ENCODE measurements at places on chromosomes 7 and 10. TPM values are rescaled to one million over a fixed set of nuclear protein-coding genes. Genes with fewer than 3 reads are reported as not detected.

GRCh38 chr10:13984647-13985155, 346.0 kb downstream of the FRMD4A start:
- DNase-seq: no peak

- no peak for DNase-seq
Observed at GRCh38 chr10:109920016-109920415, 3.3 kb downstream of the XPNPEP1 start.

DNA sequence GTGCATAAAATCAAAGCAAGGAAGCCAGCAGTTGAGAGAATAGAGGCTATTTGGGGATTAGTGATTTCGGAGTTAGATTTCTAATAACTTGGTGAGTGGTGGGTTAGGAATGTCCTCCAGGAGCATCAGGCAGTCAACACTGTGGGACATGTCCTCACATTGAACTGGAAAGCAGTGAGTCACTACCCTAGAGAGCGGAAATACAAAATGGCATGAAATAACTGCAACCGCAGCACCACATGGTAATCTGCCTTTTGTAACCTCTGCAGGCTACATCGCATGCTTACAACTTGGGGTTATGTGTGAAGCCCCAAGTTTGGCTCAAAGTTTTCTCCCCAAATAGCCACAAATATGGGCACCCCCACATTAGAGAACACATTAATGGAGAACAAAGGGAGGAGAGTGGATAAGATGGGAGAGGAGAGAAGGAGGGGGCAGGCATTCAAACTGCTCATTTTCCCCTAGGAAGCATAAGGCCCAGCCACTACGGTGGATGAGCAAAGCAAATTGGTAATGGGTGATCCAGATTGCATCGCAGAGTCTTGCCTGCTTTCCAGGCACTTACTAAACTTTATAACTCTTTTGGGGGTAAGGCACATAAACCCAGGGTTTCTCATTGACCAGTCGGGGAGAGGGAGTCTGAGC, 22.0 kb upstream of the SLF2 start:
- no peak for DNase-seq

GRCh38 chr10:133422223-133422806, 2.1 kb downstream of the SPRN start:
- DNase-seq: no peak

DNA sequence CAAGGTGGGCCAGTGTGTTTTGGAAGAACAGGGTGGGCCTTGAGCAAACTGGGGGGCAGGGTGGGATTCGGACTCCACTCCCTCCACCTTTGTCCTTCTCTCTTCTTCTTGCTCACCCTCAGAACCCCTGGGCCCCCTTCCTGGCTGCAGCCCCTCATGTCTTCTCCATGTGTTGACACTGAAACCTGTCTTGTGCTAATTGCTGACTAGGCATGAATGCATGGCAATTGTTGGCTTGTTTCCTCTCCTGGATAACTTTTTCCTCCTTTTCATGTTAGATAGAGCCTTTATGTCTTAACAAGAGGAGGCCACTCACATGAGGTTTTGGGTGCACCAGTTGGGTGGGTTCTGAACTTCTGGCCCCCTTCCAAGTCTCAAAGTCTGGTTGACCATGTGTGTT, 181.6 kb upstream of the MKI67 start:
- no peak for DNase-seq

GRCh38 chr10:55404094-55404493, 603.1 kb upstream of the PCDH15 start:
- DNase-seq: no peak

- no peak for DNase-seq
Observed at GRCh38 chr10:95503001-95503400, 58.2 kb downstream of the SORBS1 start.

GRCh38 chr7:155975490-155975889, 163.2 kb upstream of the SHH start:
- DNase-seq: no peak

DNA sequence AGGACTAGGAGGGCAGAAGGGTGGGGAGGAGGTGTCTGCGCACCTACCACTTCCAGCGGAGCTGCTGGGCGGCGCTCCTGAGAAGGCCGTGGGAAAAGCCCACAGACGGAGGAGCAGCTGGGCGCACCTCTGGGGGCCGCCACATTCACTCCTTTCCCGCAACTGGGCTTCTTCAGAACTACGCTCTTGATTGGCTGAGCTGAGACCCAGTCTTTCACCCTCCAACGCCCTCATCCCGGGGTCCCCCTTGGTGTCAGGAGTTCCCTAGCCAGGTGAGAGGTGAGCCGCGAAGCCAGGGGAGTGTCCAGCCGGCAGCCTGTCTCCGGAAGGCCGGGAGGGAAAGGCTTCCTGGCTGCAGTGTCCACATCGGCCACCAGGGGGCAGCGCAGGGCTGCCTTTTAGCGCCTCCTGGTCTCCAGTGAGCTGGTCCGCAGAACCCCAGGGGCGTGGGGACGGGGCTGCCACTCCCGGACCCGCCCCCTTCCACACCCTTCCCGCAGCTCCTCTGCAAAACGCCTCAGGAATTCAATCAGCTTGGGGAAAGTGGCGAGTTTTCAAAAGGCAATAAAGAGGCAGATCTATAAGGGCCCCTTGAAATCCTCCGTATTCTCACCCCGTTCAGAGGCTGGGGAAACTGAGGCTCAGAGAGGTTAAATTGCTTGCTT, 98.8 kb downstream of the CHST15 start:
- DNase-seq: peak; percentile 91

- no peak for DNase-seq
Observed at GRCh38 chr10:14052931-14053330, 277.8 kb downstream of the FRMD4A start.

GRCh38 chr7:18356191-18356645, 139.3 kb upstream of the HDAC9 start:
- DNase-seq: no peak

GRCh38 chr7:35968140-35968940, 167.5 kb downstream of the SEPTIN7 start:
- no peak for DNase-seq

DNA sequence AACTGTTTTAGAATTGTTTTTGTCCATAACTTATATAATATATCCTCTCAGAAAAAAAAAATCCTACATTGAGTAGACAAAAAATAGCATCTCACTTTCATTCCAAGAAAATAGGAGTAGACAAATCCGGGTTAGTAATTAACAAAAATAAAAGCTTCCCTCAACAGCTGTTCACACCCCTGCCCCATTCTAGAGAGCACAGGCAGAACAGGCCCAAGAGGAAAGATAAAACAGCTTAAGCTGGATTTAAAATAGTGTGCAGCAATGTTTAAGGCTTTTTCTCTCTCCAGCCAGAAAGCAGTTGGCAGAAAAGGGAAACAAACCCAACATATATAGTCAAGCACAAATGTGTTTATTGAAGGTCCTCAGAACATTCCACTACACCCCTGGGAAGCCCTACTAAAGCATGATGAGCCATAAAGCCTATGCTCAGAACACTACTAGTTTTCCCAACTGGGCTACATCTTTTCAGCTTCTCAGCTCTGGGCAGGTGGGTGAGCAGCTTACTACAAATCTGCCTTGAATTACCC, 189.9 kb downstream of the MTERF1 start:
- no peak for DNase-seq

- no peak for DNase-seq
Observed at GRCh38 chr10:2165771-2166460, 428.6 kb upstream of the ADARB2 start.

DNA sequence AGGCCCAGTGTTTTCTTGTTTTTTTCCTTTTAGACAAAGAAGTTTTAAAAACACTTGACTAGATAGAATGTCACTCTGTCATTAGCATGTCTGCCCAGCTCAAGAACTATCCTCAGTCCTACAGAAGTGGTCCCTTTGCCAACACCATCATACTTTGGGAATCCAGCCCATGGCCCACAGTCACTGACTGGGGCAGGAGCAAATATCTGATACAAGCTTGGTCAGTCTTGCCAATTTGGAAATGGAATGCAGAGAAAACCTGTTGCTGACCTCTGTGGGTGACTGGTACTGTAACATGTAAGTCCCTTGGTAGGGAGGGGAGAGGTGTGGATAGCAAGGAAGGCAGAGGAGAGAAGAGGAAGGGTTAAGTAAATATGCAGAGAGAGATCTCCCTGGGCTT, 47.8 kb downstream of the IPMK start:
- DNase-seq: no peak

DNA sequence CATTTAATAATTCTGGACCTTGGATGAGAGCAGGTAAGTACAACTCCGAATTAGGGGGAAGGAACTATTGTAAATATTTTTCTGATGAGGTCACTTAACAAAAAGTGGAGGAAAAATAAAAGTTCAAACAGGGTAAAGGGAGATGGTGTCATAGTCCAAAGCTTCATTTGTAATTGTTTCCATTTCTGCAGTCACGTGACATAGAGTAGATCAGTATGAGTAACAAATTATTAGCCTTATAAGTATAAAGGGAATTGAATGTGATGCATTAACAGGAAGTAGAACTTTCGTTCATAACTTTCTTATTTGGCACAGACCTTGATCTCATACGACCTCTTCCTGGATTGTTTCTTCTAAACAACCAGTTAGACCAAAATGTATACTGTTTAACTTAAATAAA, 347.2 kb upstream of the TPK1 start:
- DNase-seq: no peak

The TWIST1 gene
- total RNA-seq: not detected

The NOM1 gene
- 18.9 TPM for total RNA-seq

The GPR26 gene
- total RNA-seq: not detected

The LBX1 gene
- 7.6 TPM for total RNA-seq

The OR6B1 gene
- not detected for total RNA-seq
